ENCODE measurements at places on chromosomes 12 and 14. TPM values are rescaled to one million over a fixed set of nuclear protein-coding genes. Genes with fewer than 3 reads are reported as not detected.

RNU6-8 gene
- total RNA-seq = not detected

TPH2 gene
- not detected for total RNA-seq

PELI2 gene
- total RNA-seq = 31.9 TPM

PTGER2 gene
- 46.7 TPM for total RNA-seq

BBS10 gene
- 2.3 TPM for total RNA-seq

ADAMTS20 gene
- total RNA-seq = not detected

NPFF gene
- total RNA-seq = not detected

SLIRP gene
- 22.0 TPM for total RNA-seq

SERPINA3 gene
- not detected for total RNA-seq
